ENCODE measurements at places on chromosomes 7 and 10.

DNA sequence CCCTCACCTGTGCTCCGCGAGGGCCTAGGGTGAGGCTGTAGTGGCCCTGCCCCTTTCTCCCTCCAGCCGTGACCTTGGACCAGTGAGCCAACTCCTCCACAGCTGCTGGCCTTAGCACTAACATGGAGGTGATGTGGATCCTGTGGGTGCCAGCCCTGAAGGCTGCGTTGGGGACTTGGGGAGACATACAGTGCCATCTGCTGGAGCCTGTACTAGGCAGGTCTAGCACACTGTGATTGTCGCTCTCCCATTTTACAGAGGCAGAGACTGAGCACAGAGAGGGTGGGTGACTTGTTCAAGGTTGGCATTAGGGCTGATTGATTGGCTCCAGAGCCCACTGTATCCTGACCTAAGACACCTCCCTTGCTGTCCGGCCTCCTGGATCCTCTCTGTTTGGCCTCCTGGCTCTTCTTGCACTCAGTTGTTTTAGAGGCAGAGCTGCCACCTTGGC is 37.6 kb downstream of the PRF1 start:
- no peaks in the 10 kb centered on the region for H3K27me3 ChIP-seq
- H3K4me1 ChIP-seq: peaks cover 23% of the 10 kb centered on the region
- no peak overlapping the region for H3K4me3 ChIP-seq

GRCh38 chr10:79982362-79982800 is 33.5 kb upstream of the SFTPD start:
- H3K4me1 ChIP-seq: peaks cover 26% of the 10 kb centered on the region
- peak overlapping the region; percentile 60 for H3K4me3 ChIP-seq
- H3K27me3 ChIP-seq: no peaks in the 10 kb centered on the region
- no peaks in the 10 kb centered on the region for H3K36me3 ChIP-seq

- H3K36me3 ChIP-seq: no peaks in the 10 kb centered on the region
- no peaks in the 10 kb centered on the region for H3K27me3 ChIP-seq
- H3K4me3 ChIP-seq: no peak overlapping the region
- H3K27ac ChIP-seq: no peak overlapping the region
- DNase-seq: no peak
- H3K4me1 ChIP-seq: no peaks in the 10 kb centered on the region
Observed at GRCh38 chr7:103664577-103664976, 218.6 kb upstream of the SLC26A5 start.

- H3K27ac ChIP-seq: no peak overlapping the region
- no peak overlapping the region for H3K4me3 ChIP-seq
- H3K36me3 ChIP-seq: no peaks in the 10 kb centered on the region
- no peak for DNase-seq
- H3K4me1 ChIP-seq: no peaks in the 10 kb centered on the region
- no peaks in the 10 kb centered on the region for H3K27me3 ChIP-seq
Observed at GRCh38 chr7:80449836-80450235, 62.0 kb downstream of the GNAT3 start.

- no peak overlapping the region for H3K4me3 ChIP-seq
- no peaks in the 10 kb centered on the region for H3K27me3 ChIP-seq
- H3K36me3 ChIP-seq: no peaks in the 10 kb centered on the region
- H3K4me1 ChIP-seq: no peaks in the 10 kb centered on the region
- H3K27ac ChIP-seq: no peak overlapping the region
- no peak for DNase-seq
Observed at GRCh38 chr10:100802607-100803006, 57.2 kb downstream of the PAX2 start.

DNA sequence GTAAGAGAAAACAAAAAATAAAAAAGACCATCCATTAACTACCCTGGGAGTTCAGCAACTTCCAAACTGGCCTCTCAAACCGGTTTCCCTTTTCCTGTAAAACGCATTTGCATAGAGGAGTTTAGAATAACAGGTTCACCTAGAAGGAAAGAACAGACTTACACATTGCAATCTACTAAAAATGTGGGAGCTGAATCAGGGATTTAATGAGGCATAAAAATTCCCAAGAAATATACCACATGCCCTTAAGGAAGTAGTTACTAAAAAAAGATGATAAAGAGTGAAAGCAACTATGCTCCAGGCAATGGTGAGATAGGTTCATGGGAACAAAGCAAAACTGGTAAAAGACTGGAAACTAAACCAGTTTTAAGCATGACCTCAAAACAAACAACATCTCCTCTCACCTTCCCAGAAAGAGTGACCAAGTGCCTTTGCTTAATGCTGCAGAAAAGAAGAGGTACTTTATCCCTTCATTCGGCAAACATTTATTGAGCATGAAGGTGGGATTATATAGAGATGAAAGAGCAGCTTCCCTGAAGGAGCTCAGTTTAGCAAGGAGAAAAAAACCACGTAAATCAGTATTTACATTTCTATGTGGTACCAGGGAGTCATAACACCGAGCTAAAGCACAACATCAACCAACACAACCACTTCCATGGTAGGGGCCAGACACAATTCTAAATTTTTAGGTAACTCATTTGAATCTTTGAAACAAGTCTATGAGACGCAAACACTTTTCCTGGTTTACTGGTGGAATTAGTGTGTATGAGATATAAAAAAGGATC is 152.8 kb downstream of the SGMS1 start:
- H3K4me1 ChIP-seq: peaks cover 28% of the 10 kb centered on the region
- H3K36me3 ChIP-seq: no peaks in the 10 kb centered on the region
- no peak for DNase-seq
- no peak overlapping the region for H3K27ac ChIP-seq
- H3K4me3 ChIP-seq: no peak overlapping the region

DNA sequence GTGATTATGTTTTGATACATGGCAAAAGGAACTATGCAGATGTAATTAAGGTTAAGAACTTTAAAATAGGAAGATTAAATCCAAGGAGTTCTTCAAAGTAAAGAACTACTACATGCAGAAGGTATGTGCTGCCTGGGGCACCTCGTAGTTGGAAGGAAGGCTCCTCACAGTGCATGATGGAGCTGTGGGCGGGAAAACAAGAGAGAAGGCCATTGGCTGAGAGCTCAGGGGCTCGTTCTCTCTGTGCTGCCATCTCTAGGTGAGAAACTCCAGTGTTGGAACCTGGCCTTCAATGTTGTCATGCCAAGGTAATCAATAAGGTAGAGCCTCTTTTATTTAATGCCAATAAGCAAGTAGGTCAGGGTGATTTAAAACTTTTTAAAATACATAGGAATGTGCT is 391.4 kb upstream of the ETV1 start:
- H3K27me3 ChIP-seq: no peaks in the 10 kb centered on the region
- no peaks in the 10 kb centered on the region for H3K4me1 ChIP-seq
- H3K4me3 ChIP-seq: no peak overlapping the region
- H3K36me3 ChIP-seq: no peaks in the 10 kb centered on the region
- DNase-seq: no peak

DNA sequence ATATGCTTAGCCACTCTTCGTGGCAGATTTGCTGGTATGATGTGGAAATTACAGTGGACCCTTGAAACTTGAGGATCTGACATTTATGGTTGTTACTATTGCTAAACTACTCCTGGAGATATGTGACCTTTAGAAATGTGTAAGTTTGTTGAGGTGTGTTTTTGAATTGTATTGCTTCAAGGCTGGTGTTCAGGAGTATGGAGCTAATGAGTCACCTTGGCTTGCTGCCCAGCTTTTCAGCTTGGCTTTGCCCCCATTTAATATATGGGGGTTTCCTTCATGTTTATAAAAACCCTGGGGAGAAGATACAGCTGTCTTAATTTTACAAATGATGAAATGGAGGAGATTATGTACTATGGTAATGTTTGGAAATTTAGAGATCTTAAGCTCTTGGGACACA is 11.6 kb downstream of the HBP1 start:
- H3K4me1 ChIP-seq: peaks cover 37% of the 10 kb centered on the region
- peaks cover 11% of the 10 kb centered on the region for H3K36me3 ChIP-seq
- H3K27me3 ChIP-seq: no peaks in the 10 kb centered on the region
- DNase-seq: no peak
- no peak overlapping the region for H3K4me3 ChIP-seq

DNA sequence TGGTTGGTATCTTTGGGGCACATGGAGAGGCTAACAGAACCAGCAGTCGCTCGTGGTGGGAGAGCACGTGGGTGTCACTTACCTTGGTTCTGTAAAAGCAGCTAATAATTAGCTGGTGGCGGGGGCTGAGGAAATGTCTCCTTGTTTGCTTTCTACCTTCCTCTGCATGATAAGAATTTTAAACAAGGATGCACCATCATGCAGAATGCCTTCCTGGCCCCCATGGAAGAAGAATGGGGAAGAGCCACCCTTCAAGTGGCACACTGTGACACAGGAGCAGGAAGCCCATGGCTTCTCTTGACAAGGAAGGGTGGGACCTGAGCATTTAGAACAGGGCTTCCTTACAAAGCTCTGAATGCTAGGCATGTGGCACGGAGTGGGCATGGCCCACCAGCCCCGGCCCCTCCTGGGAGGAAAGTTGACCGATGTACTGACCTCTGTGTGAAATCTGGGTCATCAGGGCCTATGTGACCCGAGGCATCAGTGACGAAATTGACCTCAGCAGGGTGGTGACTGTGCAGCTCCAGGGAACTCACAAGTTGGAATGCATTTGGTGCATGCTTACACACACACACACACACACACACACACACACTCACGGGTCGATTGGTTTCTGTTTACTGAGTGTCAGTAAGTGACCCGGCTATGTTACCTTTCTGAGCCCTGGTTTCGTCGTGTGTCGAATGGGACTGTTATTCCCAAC is 116.9 kb upstream of the ANLN start:
- H3K27ac ChIP-seq: no peak overlapping the region
- H3K36me3 ChIP-seq: no peaks in the 10 kb centered on the region
- peaks cover 7% of the 10 kb centered on the region for H3K4me1 ChIP-seq
- no peak for DNase-seq
- H3K4me3 ChIP-seq: no peak overlapping the region
- H3K27me3 ChIP-seq: no peaks in the 10 kb centered on the region

DNA sequence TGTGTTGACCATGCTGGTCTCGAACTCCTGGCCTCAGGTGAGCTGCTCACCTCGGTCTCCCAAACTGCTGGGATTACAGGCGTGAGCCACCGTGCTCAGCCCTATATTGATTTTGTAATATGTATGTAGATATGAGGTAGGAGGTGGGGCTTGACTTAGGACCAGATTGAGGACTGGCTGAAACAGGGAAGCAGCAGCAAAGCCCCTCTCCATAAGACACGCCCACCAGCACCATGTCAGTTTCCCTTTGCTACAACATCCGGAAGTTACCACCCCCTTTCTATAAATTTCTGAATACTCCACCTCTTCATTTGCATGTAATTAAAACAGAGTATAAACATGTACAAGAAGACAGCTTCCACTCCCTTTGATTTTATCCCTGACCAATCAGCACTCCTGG is 47.9 kb upstream of the MYL10 start:
- DNase-seq: no peak
- H3K4me1 ChIP-seq: no peaks in the 10 kb centered on the region
- H3K27me3 ChIP-seq: no peaks in the 10 kb centered on the region
- H3K4me3 ChIP-seq: no peak overlapping the region
- H3K36me3 ChIP-seq: no peaks in the 10 kb centered on the region
- no peak overlapping the region for H3K27ac ChIP-seq

DNA sequence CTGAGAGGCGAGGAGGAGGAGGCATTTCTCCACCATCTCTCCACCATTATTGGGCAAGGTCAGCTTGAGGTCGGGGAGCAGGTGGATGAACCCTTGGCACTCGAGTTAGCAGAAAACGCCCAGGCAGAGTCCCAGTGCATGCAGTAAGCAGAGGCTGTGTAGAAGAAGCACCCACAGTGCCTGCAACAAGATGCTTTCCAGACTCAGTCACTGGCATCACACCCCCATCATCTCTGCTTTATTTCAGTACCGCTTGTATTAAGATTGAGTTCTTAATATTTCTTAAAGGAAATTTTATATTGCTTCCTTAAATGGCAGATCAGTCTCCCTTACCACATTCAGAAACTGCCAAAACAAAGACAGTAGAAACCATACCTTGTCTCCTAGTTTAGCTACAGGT is 122.3 kb upstream of the PPIF start:
- DNase-seq: no peak
- H3K4me3 ChIP-seq: no peak overlapping the region
- peaks cover 70% of the 10 kb centered on the region for H3K4me1 ChIP-seq
- H3K36me3 ChIP-seq: peaks cover 17% of the 10 kb centered on the region
- H3K27ac ChIP-seq: no peak overlapping the region

DNA sequence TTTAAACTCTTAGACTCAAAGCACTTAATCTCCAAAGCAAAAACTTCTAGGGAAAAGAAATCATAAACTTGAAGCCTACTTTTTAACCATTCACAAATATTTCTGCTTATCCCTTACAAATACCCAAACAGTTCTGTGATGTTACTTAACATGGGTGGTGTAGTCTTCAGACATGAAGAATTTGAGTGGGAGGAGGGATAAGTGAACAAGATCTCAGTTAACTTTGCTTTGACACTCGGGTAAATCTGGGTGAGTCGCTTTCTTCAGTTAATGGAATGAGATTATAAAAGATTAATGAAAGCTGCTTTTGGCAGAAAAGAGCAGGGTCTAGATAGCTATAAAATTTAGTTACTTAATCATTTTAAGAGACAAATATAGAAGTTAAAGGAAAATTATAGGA is 47.5 kb downstream of the RNF133 start:
- no peaks in the 10 kb centered on the region for H3K27me3 ChIP-seq
- H3K4me3 ChIP-seq: no peak overlapping the region
- no peak overlapping the region for H3K27ac ChIP-seq
- peaks cover 10% of the 10 kb centered on the region for H3K4me1 ChIP-seq

DNA sequence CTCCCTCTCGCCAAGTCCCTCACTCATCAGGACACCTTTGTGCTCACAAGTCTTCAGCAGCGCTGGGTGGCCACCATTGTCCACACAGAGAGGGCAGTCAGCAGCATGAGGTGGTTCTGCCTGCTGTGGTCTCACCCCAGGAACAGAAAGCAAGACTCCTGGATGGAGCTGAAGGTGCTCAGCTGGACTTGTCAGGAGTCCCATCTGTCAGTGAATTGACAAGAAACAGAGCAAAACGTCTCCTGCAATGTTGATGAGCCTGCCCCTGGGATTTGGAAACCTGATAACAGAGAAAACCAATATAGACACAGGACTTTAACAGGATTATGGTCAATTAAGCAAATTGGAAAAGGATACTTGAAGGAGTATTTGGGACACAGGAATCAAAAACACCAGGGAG is 122.2 kb upstream of the PRSS58 start:
- H3K27me3 ChIP-seq: no peaks in the 10 kb centered on the region
- no peaks in the 10 kb centered on the region for H3K36me3 ChIP-seq
- no peaks in the 10 kb centered on the region for H3K4me1 ChIP-seq
- H3K4me3 ChIP-seq: no peak overlapping the region

- H3K4me3 ChIP-seq: no peak overlapping the region
- no peaks in the 10 kb centered on the region for H3K27me3 ChIP-seq
- no peaks in the 10 kb centered on the region for H3K36me3 ChIP-seq
- no peak for DNase-seq
- no peak overlapping the region for H3K27ac ChIP-seq
Observed at GRCh38 chr7:117143066-117143465, 179.8 kb downstream of the WNT2 start.

GRCh38 chr7:106216923-106217542 is 67.8 kb downstream of the NAMPT start:
- no peaks in the 10 kb centered on the region for H3K27me3 ChIP-seq
- peaks cover 28% of the 10 kb centered on the region for H3K4me1 ChIP-seq
- H3K36me3 ChIP-seq: no peaks in the 10 kb centered on the region
- no peak overlapping the region for H3K4me3 ChIP-seq
- DNase-seq: no peak

- no peaks in the 10 kb centered on the region for H3K4me1 ChIP-seq
- no peak overlapping the region for H3K27ac ChIP-seq
- no peak overlapping the region for H3K4me3 ChIP-seq
- H3K36me3 ChIP-seq: no peaks in the 10 kb centered on the region
Observed at GRCh38 chr7:50832744-50833143, 50.0 kb upstream of the GRB10 start.

- no peak for DNase-seq
- H3K4me1 ChIP-seq: no peaks in the 10 kb centered on the region
- H3K36me3 ChIP-seq: no peaks in the 10 kb centered on the region
- H3K27ac ChIP-seq: no peak overlapping the region
- no peaks in the 10 kb centered on the region for H3K27me3 ChIP-seq
Observed at GRCh38 chr7:65338346-65338745, 35.3 kb upstream of the ZNF92 start.

Measured in upper lobe of left lung (tissue), 6 donors.